ENCODE measurements at places on chromosomes 3 and 15. TPM values are rescaled to one million over a fixed set of nuclear protein-coding genes. Genes with fewer than 3 reads are reported as not detected.

GRCh38 chr3:177177749-177178221 lies 19.5 kb downstream of the TBL1XR1 start:
- no peak for DNase-seq

- no peak for DNase-seq
These were observed 22.4 kb downstream of the LRRK1 start for GRCh38 chr15:100941536-100941935.

DNA sequence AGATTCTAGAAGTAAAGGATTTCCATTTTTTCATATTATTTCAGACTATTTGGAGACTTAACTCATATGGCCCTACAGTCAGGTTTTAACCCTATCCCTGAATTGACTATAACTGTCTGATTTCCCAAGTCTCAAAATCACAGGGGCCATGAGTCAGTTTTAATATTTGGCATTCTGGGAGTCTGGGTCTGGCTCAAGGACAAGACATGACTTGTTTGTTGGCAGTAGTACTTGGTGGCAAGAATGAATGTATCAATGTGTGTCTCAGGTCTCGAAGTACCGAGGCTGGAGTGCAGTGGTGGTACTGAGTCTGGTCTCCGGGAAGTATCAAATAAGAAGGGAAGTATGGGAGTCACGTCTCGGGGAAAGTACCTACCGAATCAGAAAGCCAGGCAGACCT lies 10.8 kb downstream of the UMPS start:
- DNase-seq, result no peak

GRCh38 chr3:146818301-146818700 lies 213.2 kb upstream of the PLSCR5 start:
- DNase-seq, result no peak

- DNase-seq, result no peak
These were observed 23.7 kb downstream of the XXYLT1 start for GRCh38 chr3:195247086-195247862.

The SPATA12 gene
- not detected for total RNA-seq

The TNK2 gene
- total RNA-seq, result 164 TPM

Data from CD4-positive, alpha-beta memory T cell (primary cell).